Naive thymus-derived CD8-positive, alpha-beta T cell (primary cell): ENCODE measurements at places on chromosomes 5 and 9.

GRCh38 chr9:86771941-86772634 is 175.2 kb downstream of the GAS1 start:
- H3K27ac ChIP-seq = no peak overlapping the region
- H3K36me3 ChIP-seq = no peaks in the 10 kb centered on the region
- no peak for DNase-seq
- H3K4me3 ChIP-seq = no peak overlapping the region

DNA sequence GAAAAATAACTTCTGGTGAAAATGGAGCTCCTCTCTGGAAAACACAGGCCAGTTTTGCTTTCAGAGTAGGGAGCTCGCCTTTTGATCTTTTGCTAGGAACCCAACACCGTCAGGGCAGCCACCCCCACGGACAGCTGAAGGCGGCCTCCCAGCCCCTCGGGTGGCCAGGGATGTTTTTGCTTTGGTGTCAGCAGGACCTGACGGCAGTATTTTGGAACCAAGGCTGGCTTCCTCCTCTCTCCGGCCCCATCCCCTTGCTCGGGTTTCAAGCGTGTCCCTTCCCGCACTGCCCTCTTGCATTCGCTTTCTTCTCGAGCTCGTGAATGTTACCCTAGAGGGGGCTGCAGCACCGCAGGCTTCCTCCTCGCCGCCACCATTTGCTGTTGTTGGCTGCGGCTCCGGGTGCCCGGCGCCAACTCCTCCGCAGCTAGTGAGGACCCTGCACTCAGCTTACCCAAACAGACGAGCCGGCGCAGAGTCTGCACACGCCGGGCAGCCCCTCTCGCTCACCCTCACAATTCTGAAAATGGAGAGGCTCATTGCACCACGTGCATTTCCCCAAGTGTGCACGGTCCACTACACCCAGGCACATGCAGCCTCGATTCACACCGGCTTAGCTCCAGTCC is 35.5 kb upstream of the ADAMTSL1 start:
- H3K36me3 ChIP-seq = no peaks in the 10 kb centered on the region
- H3K27me3 ChIP-seq = peaks cover 28% of the 10 kb centered on the region
- peak overlapping the region; percentile 49 for H3K4me3 ChIP-seq
- peaks cover 6% of the 10 kb centered on the region for H3K4me1 ChIP-seq
- no peak overlapping the region for H3K27ac ChIP-seq
- no peak for DNase-seq

DNA sequence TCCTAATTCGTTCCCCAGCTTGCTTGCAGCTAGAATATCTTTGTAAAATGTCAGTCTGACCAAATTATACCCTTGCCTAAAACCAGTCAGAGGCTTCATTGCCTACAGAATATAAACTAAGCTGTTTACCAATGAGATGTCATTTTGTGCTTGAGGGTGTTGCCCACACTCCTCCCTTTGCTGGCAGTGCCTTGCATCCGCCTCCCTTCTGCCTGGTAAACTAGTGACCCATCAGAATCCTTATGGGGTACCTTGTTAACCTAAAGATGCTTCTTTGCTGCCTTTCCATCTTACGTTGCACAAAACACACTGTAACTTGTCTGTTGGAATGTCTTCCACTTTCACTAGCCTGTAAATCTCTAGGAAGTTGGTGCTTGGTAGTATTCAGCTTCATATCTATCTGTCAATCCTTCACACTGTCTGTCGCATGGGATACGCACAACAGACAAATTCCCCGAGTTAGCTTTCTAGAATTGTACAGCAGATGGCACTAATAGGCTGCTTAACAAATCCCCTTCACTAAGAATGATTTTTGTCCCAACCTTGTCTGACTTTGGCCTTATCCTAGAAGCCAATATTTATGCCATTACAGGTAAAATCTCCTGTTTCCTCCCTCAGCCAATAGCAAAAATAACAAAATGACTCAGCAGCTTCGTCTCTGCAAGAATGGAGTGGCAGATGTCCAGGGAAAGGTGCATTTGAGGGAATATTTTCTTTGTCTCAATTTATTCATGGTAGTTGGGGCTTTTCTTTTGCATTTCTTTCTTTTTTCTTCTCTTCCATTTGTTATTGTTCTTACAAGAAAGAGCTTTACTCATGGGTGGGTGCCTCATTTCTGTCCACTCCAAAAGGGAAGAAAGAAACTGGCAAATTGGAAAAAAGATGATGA is 3.0 kb downstream of the NUDT2 start:
- no peaks in the 10 kb centered on the region for H3K27me3 ChIP-seq
- H3K27ac ChIP-seq = peak overlapping the region; percentile 46
- DNase-seq = no peak
- no peaks in the 10 kb centered on the region for H3K36me3 ChIP-seq
- H3K4me1 ChIP-seq = peaks cover 18% of the 10 kb centered on the region

DNA sequence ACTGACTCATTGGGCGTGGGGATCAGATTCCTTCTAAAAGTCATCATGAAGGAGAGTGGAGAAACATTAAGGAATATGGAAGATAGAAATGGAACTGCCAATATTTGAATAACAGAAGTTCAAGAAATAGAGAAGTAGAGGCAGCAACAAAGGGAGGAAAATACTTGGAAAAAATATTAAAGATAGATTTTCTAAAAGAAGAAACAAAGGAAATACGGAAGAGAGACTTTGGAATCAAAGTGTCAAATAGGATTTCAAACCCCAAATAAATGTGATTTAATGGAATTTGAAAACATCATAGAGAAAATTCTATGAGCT is 605.1 kb upstream of the KLF4 start:
- no peak overlapping the region for H3K27ac ChIP-seq
- no peak overlapping the region for H3K4me3 ChIP-seq
- peaks cover 8% of the 10 kb centered on the region for H3K36me3 ChIP-seq
- H3K27me3 ChIP-seq = peaks cover 1% of the 10 kb centered on the region
- no peaks in the 10 kb centered on the region for H3K4me1 ChIP-seq
